ENCODE measurements at places on chromosomes 2 and 18.

DNA sequence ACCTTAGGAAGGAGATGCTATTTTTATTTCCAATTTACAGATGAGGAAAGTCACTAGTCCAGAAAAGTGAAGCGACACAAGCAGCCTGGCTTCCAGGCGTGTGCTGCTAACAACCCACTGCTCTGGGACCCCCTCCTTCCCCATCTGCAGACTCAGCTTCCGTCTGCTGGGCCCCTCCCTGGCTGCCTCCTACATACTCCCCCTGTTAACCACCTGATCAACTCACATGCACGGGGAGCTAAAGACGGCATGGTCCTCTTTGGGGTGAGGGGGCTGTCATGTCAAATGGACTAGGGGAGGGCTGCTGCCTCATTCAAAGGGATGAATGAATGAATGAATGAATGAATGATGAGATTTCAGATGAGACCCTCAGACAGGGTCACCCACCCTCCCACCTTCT lies 184.2 kb downstream of the CTIF start:
- DNase-seq, result no peak

DNA sequence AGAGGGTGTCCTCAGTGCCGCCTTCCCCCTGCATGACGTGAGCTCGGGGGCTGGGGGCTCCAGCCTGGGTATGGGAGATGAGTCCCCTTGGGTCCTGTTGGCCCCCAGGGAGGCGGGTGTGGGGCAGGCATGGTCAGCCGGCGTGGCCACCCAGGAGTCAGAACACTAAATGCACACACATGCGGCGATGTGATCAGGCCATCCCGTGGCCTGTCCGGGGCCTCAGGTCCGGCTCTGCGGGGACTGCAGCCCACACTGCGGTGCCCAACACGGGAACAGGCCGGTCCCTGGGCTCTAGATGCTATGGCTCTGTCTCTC lies 13.8 kb downstream of the ANO7 start:
- DNase-seq, result no peak

GRCh38 chr2:161417438-161418274 lies 1.6 kb downstream of the TBR1 start:
- DNase-seq, result no peak

- DNase-seq, result no peak
Measured at GRCh38 chr2:37589298-37589697, 82.1 kb downstream of the CDC42EP3 start.

DNA sequence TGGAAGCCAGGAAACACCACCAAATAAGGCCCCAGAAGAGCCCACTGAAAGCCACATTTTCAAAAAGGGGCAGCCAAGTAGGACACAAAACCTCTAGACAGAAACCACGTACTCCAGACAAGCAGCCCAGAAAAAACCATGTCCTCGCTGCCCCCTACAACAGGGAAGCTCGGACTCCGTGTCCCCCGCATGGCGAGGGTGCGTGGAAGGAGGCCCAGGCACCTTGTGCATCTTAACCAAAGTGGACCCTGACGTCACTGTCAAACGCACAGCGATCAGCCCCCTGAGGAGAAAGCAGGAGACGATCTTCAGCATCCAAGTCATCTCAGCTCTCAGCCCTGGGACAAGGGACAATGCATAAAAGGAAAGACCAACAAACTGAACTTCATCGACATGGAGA lies 168.4 kb downstream of the EIPR1 start:
- DNase-seq, result no peak

DNA sequence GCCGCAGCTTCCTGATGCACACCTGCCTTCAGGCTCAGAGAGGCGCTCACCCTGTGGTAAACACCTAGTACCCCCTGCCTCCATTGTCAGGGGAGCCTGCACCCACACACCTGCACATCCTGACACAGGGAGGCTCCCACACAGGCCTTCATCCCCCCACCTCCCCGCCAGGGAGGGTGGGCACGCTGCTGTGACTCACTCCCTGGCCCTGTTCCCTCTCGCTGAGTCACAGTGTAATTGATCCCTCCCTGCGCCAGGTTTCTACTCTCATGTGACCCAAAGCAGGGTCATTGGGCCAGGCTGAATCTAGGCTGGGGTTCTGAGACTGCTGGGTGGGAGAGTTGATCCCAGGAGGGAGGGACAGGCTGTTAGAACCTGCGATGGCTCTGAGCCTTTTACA lies 8.5 kb upstream of the CELF4 start:
- DNase-seq, result no peak

- no peak for DNase-seq
Measured at GRCh38 chr2:162115076-162115475, 37.0 kb downstream of the GCG start.

DNA sequence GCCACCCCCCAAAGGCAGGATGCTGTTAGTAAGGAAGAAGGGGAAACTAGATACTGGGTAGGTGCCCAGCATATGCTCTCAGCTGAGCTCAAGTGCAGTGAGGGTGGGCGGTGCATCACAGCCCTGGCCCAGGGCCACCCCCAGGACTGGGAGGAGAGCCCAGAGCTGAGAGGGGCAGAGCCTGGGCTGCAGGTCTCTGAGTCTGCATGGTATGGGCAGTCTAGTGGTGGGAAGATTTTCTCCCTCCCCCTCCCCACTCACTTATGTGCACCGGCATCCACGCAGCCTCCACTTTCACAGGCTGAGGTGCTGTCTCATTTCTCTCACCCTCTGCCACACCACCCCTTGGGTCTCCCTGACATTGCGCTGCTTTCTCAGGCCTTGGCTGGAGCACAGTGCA lies 48.5 kb upstream of the CAB39 start:
- DNase-seq, result peak; percentile 25

DNA sequence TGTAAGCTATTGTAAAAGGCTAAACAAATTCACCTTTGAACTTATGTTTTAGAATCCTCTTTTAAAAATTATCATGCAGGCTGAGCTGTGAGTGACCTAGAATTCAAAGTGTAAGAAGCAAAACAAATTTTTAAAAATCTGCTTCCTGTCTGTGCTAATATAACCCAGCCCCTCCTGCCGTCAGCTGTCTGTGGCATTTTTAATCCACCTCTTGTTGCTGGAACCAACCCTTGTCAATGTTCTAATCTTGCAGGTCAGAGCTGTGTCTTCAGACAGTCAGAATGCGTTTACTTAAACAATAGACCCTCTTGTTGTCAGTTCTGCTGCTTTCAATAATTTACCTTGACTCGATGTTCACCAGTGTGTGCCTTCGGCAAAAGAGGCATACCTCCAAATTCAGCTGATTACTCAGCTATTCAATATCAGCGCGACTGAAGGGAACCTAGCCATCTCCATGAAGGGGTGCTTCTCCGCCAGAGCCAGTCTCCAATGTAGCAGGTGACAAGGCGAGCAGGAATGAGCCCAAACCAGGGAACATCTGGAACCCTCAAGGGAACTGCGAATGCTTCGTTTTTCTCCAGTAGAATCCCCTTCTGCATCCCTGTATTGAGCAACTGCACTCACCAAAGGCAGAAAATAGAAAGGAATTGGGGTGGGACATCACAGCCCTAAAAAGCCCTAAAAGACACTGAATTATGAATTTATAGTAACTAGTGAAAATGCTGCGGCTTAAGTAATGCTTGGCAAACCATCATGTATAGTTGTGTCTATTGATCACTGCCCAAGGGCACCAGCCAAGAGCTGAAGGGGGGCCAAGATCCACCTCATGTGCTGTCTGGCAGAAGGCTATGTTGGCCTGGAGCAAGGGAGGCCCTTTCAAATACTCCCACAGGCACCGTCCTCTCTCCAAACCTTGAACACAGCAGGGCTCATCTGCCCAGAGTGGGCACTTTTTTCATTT lies 62.5 kb downstream of the LYPD6B start:
- no peak for DNase-seq
